ENCODE measurements at places on chromosomes 11 and 22.
A peak's percentile ranks its signal among the peaks of the same experiment; 100 is the strongest.

- no peak for DNase-seq
Measured at GRCh38 chr22:26669060-26669481, 11.7 kb downstream of the MIAT start.

- no peak for DNase-seq
Measured at GRCh38 chr11:73761403-73761945, 600 bp upstream of the RAB6A start.

DNA sequence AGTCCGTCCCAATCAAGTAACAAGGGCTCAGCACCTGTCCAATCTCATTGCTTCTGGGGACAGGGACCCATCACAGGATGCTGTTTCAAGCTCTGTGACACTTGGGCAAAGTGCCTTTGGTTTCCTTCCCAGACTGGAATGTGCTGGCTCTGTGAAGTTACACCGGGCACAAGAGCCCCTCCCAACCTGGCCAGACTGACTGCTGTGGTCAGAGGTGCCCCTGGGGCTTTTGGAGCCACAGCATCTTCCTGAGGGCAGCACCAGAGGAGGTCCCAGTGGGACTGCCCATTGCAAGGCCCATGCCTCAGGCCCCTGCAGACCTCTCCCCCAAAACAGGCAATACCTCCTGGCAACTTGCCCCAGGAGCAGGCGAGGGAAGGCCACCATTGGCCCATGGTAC is 155.2 kb upstream of the GRK3 start:
- DNase-seq, result peak; percentile 91

- DNase-seq, result no peak
Measured at GRCh38 chr22:49019737-49020713, 807.6 kb downstream of the BRD1 start.

- DNase-seq, result no peak
Measured at GRCh38 chr22:36901411-36902142, 11.9 kb upstream of the CSF2RB start.
